OCI-LY7 (cell line): ENCODE measurements at places on chromosomes 11 and 22.

DNA sequence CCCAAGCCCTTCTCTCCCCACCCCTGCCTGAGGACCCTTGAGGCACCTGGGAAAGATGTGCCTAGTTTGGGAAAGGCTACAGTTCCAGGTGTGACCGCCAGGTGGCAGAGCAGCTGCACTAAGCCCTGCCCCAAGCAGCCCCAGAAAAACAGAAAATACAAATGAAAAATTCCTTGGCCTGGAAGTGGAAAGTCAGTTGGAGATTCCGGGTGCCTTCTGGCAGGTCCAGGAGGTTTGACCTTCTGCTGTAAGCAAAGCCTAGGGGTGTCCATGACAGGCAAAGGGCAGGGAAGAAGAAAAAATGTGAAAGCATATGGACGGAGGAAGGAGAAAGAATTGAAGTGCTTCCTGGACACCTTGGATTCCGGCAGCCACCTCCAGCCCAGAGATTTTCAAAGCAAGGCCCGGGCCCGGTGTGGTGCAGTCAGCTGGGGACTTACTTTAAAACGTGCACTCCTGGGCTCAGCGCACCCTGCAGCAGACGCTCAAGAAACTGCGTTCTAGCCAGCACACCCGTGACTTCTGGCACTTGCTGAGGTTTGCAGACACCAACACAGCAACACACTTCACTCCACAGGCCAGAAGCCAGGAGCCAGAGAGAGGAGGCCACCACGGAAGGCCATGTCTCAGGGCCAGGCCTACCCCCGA is 37.3 kb upstream of the SLC22A12 start:
- peak; percentile 59 for DNase-seq

GRCh38 chr11:4496557-4497248 is 14.3 kb downstream of the OR52K1 start:
- no peak for DNase-seq

- no peak for DNase-seq
Observed at GRCh38 chr22:38126928-38127668, 16.6 kb upstream of the BAIAP2L2 start.

GRCh38 chr11:32005786-32006416 is 85.0 kb upstream of the RCN1 start:
- DNase-seq = no peak

GRCh38 chr22:34886391-34886790 is 179.6 kb upstream of the ISX start:
- DNase-seq = no peak
